ENCODE measurements at places on chromosomes 12 and 14.
A peak's percentile ranks its signal among the peaks of the same experiment; 100 is the strongest.

DNA sequence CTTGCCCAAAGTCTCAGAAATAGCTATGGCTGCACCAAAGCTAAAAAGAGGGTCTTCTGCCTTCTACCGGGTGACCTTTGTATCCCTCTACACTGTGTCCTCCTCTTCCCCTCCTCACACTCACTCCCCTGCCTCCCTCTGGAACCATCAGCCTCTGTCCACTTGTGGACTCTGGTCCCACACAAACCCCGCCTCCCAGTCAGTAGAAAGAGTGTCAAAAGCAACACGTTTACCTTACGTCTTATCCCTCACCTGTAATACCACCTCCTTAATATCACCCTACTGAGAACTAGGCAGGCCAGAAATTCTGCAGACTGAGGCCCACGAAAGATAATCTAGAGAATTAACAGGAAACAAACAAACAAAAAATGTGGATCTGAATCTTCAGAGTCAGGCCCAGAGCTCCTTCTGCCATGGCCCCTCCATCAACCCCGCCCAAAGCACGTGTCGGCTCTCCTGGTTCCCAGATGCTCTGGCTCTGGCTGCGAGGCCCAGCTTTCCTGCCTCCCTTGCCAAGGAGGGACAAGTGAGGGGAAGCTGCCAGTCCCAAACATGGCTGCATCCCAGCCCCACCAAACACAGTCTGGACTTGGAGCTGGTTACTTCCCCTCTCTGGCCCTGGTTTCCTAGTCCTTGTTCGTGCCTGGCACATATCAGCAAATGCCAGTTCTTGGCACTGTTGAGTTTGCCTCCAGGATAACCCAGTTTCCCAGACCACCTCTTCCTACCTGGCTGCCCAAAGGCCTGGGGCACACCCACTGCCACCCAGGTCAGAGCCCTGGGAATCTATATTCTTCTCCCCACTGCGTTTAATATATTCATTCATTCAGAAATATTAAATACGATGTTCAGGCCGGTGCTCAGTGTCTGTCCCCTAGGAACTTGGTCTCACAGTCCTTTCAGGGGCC, 2.7 kb downstream of the ACTN1 start:
- DNase-seq: no peak

DNA sequence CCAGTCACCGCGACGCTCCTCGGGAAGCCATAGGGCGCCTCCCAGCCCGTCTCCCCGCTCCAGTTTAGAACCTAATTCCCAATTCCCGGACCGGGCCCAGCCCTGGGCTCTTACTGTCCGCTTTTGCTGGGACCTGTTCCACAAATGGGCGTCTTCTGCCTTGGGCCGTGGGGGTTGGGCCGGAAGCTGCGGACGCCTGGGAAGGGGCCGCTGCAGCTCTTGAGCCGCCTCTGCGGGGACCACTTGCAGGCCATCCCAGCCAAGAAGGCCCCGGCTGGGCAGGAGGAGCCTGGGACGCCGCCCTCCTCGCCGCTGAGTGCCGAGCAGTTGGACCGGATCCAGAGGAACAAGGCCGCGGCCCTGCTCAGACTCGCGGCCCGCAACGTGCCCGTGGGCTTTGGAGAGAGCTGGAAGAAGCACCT, 797 bp downstream of the UNG start:
- no peak for DNase-seq

DNA sequence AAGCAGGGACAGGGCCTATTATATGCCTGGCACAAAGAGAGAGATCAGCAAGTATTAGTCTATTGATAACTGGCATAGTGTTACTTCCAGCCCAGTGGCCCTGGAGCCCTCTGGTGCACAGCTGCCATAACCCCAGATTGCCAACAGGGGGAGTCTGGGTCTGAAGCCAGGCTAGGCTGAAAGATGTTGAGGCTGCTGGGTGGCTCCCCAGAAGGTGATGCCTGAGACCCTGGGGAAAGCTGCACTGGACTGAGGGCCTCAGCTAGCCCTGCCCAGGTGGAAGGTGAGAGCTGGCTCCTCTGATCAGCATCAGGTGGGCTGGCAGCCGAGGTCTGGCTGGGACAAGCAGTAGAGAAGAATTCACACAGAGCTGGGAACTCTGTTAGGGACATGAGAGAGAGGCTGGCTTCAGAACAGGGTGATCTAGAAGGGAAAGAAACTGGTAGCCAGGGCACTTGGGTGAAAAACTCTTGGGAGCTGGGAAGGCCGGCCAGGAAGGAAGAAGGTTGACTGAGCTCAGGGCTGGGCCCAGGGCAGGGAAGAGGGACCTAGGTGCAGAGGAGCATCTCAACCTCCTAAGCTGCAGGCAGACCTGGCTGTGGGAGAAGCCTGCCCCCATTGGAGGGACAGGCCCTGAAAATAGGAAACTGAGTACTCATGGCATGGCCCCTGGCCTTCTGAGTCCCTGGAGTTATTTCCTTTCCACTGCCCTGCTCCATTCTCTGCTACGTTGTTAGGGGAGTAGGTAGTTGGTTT, 3.9 kb downstream of the GZMH start:
- peak; percentile 25 for DNase-seq

DNA sequence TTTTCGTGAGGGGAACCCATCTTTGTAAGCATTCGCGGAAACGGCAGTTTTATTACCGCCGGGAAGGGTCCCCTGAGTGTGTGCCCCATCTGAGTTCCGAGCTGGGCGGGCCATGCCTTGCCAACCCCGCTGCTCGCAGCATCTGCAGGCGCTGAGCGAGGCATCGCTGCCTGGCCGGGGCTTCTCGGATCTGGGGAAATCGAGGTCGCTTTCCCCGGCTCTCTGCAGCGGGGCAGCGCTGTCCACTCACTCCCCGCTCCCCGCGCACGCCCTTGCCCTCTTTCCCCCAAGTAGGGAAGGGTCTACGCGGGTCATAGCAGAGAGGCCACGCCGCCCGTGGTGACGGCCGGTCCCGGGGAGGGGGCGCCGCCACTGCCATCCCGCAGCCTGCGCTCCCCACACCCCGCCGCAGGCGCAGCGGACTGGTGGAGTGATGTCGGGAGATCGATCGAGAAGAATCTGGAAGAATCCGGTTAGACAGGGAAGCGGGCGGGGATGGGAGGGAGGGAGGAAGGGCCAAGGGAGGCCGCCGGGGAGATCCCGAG, 507 bp upstream of the FKBP4 start:
- DNase-seq: no peak

GRCh38 chr12:99035803-99036202, 390.7 kb downstream of the APAF1 start:
- no peak for DNase-seq

GRCh38 chr12:95634622-95635621, 83.6 kb upstream of the USP44 start:
- DNase-seq: no peak

GRCh38 chr12:30970559-30971197, 44.1 kb downstream of the TSPAN11 start:
- DNase-seq: peak; percentile 71

DNA sequence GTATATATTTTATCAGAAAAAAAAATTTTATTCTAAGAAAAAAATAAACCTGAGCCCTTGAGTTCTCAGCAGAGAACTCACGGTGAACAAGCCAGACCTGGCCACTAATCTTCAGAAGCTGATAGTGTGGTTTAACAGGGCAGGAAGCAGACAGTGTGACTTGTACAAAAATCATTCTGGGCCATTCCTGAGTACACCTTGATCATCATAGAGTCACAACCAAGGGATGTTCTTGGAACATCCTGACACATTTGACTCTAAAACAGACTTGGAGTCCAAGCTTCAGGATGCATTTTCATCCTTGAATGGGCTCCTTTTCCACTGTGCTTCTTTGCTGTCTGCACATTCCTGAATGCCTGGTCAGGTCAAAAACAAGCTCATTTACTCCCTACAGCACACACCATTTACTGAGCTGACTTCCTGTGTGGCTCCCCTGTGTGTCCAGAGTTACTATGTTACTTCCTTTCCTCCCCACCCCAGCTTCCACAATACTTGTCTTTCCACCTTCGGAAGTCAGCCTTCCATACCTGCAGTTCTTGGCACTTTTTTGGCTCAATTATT, 112.0 kb downstream of the ANO6 start:
- DNase-seq: no peak

- DNase-seq: no peak
Measured at GRCh38 chr12:122076743-122077495, 1.6 kb upstream of the MLXIP start.

DNA sequence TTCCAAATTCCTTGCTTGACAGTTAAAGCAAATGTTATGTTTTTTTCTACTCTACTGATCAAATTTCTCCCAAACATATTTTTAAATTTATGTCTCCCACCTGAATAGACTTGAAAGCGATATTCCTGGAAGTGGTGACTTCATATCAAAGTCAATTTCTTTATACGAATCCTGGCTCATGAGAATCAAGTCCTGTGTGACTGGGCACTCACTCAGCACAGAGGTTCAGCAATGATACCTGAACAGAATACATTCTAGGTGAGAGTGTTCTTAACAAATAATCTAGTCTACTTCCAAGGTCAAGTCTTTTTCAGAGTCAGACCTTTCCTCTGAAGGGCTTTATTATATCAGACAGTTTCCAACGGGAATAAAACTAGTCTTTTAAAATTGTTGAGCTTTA, 1070.6 kb downstream of the TRHDE start:
- DNase-seq: no peak

- no peak for DNase-seq
Measured at GRCh38 chr12:75657831-75658230, 146.4 kb upstream of the KRR1 start.

- no peak for DNase-seq
Measured at GRCh38 chr14:95808371-95808770, 68.3 kb upstream of the TUNAR start.

DNA sequence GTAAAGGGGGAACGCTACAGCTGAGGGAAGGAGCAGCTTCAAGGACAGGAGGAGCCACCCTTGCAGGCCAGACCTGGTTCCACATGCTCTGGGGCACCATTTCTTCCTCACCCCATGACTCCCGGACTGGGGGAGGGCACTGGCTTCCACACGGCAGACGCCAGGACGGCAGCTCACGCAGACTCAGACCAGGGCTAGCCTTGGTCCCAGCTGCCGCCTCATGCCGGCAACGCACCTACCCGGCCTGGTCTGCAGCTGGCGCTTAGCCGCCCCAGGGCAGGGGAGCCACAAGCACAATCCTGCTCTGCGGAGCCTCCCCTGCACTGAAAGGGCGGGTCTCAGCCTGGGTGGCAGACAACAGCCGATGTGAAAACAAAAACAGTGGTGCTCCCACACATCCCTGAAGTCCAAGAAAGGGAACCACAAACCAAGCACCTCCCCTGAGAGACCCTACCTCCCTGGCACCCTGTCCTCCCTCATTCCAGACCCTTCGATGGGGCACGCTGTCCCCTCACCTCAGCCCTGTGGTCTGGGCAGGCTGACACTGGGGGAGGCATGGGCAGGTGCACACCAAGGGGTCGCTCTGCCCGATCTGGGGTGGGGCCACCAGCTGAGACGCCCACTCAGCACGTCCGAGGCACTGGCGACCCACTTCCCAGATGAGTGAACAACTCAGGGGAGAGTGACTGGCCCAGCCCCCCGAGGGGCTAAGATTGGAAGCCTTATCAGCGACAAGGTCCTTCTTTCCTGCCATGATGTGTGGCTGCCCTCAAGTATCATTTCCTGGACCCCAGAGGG, 65.0 kb downstream of the CHGA start:
- no peak for DNase-seq

- no peak for DNase-seq
Measured at GRCh38 chr12:109836916-109837315, 3.7 kb upstream of the TRPV4 start.

- no peak for DNase-seq
Measured at GRCh38 chr12:117032593-117033381, 66.4 kb downstream of the TESC start.

GRCh38 chr12:98612696-98613334, 19.3 kb downstream of the SLC25A3 start:
- no peak for DNase-seq

DNA sequence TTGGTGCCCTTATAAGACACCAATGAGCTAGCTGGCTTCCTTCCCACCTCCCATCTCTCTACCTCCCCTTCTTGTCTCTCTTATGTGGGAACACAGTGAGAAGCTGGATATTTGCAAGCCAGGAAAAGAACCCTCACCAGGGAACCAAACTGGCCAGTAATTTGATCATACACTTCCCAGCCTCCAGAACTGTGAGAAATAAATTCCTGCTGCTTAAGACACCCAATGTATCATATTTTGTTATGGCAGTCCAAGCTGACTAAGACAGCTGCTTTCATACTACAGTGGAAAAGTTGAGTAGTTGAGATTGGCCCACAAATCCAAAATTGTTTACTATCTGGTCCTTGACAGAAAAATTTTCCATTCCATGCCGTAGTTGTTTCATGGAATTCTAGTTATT, 269.0 kb downstream of the KCNH5 start:
- no peak for DNase-seq

- peak; percentile 37 for DNase-seq
Measured at GRCh38 chr14:99440278-99440677, 40.4 kb downstream of the SETD3 start.

DNA sequence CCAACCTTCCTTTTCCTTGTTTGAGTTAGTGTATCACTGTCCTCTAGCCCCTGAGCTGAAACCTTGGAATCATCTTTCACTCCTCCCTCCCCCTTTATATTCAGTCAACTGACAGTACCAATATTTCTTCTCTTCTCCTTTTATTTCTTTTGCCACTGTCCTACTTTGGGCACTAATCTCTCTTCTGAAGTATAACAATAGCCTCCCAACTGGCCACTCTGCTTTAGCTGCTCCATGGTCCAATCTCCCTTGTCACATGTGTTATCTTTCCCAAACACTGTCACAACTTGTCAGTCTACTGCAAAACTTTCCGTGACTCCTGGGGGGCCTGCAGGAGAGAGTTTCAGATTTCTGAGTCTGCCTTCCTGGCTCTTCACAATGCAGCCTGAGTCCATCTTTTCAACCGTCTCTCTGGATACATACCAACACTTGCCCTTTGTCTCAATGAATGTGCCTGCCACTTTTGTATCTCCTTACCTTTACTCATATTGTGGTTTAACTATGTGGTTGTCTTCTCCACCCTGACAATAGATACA, 471.2 kb downstream of the DIO2 start:
- DNase-seq: no peak

- no peak for DNase-seq
Measured at GRCh38 chr12:124696693-124697476, 129.5 kb upstream of the NCOR2 start.

GRCh38 chr14:95303552-95303951, 16.2 kb downstream of the CLMN start:
- DNase-seq: no peak

DNA sequence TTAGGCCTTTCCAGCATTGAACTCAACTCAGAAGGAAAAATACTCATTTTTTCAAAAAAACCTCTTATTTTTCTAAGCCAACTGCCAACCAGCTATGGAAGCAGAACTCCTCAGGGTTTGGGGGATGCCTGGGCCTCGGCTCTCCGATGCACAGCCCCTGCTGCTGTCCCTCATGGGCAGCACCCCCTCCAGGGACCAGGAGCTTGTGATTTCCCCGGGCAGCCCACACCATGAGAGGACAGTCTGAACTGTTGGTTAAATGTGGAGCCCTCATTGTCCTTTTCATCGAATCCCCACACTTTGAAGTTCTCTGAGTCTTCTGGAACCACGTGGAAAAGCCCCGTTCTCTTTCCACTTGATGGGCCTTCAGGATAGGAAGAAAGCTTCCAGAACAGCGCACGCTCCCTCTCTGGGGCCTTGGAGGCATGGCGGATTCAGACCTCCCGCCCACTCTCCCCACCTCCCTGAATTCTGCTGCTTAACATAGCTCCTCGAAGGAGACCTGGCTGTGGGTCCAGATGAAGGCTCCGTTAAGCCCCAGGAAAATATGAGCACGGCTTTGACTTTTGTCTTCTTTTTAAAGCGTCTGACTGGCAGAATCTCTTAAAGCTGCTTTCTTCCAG, 156.6 kb downstream of the CALM1 start:
- peak; percentile 59 for DNase-seq

- DNase-seq: no peak
Measured at GRCh38 chr12:133203344-133204263, 22.3 kb downstream of the ZNF268 start.

- no peak for DNase-seq
Measured at GRCh38 chr14:74952697-74953484, 2.5 kb downstream of the PGF start.

Measured in WERI-Rb-1 (cell line).